ENCODE measurements at places on chromosomes 11 and 22.

GRCh38 chr22:45620706-45621105 lies 50.9 kb upstream of the ATXN10 start:
- no peak for DNase-seq

GRCh38 chr22:34070531-34070930 lies 150.3 kb upstream of the LARGE1 start:
- no peak for DNase-seq

DNA sequence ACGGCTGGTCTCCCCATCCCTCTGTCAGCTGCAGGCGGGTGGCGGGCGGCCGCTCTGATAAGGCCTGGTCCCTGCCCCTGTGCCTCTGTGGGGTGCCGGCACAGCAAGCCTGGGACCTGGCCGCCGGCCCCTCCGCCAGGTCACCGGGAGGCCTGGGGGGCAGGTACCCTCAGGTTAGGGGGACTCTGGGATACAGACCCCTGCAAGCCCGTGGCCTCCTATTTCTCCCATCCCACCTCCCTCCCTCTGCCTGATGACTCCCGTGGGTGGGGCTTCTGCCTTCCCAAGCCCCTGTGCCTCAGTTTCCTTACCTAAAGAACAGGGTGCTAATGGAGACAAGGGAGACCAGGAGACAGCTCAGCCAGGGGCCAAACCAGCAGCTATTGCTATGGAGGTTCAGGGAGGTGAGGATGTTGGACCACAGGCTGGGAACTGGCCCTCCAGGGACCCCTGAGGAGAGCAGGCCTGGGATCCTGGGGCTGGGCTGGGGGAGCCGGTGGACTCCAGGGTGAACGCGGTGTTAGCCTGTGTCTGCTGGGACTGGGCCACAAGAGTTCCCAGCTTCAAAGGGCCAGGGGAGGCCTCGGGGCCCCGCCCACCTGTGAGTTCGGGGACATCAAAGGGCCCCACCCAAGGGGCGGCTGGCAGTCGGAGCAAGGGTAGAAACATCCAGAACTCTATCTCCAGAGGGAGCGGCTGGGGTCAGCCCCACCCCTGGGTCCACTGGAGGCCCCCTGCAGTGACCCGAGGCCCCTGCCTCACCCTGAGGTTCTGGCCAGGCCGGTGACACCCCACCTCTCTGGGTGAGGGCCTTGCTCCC lies 32.0 kb upstream of the TH start:
- no peak for DNase-seq

GRCh38 chr11:11004069-11004468 lies 146.2 kb upstream of the ZBED5 start:
- DNase-seq, result no peak

DNA sequence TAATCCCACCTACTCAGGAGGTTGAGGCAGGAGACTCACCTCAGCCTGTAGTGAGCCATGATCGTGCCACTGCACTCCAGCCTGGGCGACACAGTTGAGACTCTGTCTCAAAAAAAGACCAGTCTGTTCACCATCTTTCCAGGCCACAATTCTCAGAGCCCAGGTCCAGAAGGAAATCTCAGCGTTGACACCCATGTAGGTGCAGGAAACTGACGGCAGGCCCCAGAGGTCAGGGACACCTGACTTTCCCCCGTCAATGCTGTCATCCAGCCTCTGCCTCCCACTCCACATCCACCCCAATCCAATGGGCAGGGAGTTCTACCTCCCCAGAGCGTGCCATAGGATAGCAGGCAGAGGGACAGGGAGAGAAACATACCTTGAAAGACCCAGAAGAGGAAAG lies 5.9 kb upstream of the GRK2 start:
- no peak for DNase-seq

- no peak for DNase-seq
These were observed 110.5 kb downstream of the NAT10 start for GRCh38 chr11:34215806-34216453.

GRCh38 chr11:25183411-25183810 lies 686.6 kb downstream of the LUZP2 start:
- no peak for DNase-seq

GRCh38 chr22:33842006-33842354 lies 78.3 kb downstream of the LARGE1 start:
- no peak for DNase-seq

DNA sequence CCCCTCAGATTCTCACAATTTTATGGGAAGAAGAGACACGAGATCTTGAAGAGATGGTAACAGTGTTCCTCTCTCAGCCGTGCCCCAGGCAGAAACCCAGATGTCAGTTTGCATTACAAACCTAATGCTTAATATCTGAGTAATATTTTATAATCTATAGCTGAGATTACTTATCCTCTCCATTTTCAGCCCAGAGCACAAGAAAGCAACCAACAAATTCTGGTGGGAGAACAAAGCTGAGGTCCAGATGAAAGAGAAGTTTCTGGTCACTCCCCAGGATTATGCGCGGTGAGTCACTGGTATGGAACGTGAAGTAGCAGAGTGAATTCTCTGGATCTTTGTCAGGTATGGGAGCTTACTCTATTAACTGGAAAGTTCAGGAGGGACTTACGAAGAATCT lies 884 bp downstream of the CENATAC start:
- no peak for DNase-seq

- DNase-seq, result no peak
These were observed 10.1 kb upstream of the PDGFB start for GRCh38 chr22:39254789-39255298.

Measured in NCI-H187 (cell line).